ENCODE measurements at places on chromosomes 7 and 10. TPM values are rescaled to one million over a fixed set of nuclear protein-coding genes. Genes with fewer than 3 reads are reported as not detected.

DNA sequence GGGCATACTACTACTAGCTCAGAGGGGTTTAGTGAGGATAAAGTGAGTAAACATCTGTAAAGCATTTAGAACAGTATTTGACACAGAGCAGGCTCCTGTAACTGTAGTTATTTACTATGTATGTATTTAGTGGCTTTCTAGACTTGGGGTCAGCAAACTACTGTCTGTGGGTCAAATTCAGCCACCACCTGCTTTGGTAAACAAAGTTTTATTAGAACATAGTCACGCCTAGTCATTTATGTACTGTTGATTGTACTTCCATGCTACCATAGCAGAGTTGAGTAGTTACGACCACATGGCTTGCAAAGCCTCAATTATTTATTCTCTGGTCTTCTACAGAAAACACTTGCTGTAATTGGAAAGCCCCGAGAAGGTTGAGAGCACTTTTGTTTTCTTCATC is 248.5 kb upstream of the PLPP4 start:
- no peak for DNase-seq

GRCh38 chr10:3528271-3528670 is 256.7 kb downstream of the KLF6 start:
- DNase-seq: no peak

- no peak for DNase-seq
Measured at GRCh38 chr10:128686630-128687278, 560.5 kb upstream of the MKI67 start.

The CRHR2 gene
- not detected for total RNA-seq

GRCh38 chr7:121351682-121352081 is 22.9 kb downstream of the WNT16 start:
- DNase-seq: no peak

DNA sequence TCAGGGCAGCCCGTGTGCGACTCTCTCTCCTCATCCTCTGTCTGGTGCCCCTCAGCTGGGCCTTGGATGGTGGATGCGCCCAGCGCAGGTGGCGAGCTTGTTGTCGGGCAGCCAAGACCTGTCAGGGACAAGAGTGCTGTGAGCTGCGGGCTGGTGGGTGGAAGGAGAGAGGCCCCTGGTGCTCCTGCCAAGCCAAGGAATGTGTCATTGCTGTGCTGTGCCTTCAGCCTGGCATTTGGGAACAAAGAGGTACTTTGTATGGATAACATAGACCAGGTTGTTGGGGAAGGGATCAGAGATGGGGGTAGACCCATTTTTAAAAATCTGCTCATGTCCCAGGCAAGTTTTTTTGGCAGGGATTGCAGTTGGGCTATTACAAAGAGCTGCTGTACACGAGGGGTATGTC is 120.9 kb downstream of the PKD1L1 start:
- peak; percentile 76 for DNase-seq

GRCh38 chr7:137122145-137122544 is 221.4 kb downstream of the PTN start:
- DNase-seq: no peak

DNA sequence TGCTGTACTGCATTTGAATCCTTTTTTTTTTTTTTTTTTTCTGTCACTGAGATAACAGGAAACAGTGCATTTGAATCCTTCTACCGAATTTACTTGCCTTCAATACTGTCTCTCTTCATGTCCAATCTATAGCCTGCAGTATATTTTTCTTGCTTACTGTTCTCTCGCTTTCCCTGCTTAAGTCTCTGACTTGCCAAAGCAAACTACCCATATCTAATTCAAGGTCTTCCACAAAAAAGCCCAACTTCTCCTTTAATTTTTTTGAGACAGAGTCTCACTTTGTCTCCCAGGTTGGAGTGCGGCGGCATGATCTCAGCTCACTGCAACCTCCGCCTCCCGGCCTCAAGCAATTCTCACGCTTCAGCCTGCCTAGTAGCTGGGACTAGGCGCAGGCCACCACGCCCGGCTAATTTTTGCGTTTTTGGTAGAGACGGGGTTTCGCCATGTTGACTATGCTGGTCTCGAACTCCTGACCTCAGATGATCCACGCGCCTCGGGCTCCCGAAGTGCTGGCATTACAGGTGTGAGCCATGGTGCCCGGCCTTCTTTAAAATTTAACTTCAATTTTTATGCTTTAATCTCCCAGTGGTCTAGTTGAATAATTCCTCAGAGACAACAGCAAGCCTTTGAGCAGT is 882 bp downstream of the PDCD11 start:
- no peak for DNase-seq

- DNase-seq: no peak
Measured at GRCh38 chr10:132173185-132173584, 13.6 kb upstream of the DPYSL4 start.

The TYW1B gene
- total RNA-seq: 2.3 TPM

- DNase-seq: no peak
Measured at GRCh38 chr7:108055611-108056021, 52.7 kb upstream of the LAMB1 start.

DNA sequence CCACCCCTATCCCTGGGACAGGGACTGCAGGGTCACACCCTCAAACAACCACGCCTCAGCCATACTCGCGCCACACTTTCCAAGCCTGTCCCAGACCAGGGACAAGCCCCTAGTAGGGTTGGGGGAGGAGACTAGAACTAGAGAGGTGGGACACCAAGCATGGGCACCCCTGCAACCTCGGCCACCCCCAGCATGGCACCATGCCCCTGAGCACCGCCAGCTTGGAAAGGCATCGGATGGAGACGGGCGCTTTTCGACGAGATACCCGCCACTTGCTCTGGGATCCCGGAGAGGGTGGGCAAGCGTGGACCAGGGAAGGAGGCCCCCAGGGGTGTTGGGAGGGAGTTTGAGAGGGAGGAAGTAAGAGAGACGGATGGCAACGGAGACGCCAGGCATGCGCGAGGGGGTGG is 13.1 kb upstream of the KMT2E start:
- no peak for DNase-seq

DNA sequence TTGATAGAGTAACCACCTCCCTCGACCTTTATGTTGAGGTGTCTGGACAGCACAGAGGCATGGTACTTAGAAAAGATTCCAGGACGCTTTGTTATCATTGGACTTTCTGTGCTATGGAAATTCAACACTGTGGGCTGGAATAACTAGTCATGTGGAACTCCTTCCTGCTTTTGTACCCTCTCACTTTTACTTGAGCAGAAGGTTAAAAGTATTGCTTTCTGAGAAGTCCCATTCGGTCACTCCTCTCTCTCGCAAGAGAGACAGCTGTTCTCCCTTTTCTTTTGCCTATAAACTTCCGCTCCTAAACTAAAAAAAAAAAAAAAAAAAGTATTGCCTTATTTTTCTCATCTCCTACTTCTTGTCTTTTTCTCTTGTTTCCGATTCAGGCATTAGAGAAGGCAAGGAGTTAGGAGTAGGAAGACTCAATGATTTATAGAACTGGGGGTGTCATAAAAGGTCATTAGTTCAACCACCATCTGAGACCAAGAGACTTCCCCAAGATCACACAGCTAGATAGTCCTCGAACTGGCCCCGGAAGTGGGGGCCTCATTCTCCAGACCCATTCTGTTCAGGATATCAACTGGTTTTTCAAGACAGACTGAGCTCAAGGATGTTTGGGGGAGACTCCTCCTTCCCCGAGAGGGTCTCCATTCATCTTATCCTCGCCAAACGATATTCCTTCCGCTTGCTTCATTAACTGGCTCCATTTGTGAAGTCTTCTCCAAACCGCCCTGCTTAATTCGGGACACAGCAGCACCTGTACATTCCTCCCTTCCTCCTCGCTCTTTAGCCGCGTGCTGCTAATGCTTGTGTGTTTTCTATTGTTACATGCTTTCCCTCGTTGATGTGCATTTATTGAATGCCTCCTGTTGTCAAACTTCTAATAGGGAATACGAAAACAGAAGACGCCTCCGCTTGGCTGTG is 995 bp upstream of the INPP5F start:
- no peak for DNase-seq

- DNase-seq: no peak
Measured at GRCh38 chr7:82430500-82431465, 12.8 kb downstream of the CACNA2D1 start.

GRCh38 chr7:100483090-100483721 is 521 bp upstream of the NYAP1 start:
- DNase-seq: peak; percentile 93

DNA sequence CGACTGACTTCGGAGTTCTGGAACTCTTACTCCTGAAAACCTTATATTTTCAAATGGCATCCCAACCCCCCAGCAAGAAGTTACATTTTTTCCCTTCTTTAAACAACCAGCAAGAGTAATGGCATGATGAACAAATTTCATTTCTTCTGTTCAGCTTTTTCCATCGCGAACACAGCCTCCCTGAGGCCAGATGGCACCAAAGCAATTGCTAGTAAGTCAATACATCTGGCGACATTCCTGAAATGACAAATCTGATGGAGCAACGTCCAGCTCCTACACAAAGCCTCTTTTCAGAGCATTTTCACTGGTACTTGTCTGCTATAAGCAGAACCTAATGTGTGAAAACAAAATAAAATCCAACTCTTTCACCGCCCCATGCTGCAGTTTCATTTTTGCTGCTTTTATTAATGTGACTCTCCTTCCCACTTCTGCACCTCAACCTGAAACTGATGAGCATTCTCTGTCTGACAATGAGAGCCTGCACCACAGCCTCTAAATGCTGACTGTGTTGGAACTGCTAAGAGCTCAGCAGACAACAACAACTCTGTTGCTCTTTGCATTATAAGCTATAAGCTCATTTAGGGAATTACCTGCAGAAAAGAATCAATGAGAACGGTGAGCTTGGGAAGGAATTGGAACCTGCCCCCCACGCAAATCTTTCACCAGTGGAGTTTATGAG is 229.8 kb downstream of the FGFR2 start:
- no peak for DNase-seq

DNA sequence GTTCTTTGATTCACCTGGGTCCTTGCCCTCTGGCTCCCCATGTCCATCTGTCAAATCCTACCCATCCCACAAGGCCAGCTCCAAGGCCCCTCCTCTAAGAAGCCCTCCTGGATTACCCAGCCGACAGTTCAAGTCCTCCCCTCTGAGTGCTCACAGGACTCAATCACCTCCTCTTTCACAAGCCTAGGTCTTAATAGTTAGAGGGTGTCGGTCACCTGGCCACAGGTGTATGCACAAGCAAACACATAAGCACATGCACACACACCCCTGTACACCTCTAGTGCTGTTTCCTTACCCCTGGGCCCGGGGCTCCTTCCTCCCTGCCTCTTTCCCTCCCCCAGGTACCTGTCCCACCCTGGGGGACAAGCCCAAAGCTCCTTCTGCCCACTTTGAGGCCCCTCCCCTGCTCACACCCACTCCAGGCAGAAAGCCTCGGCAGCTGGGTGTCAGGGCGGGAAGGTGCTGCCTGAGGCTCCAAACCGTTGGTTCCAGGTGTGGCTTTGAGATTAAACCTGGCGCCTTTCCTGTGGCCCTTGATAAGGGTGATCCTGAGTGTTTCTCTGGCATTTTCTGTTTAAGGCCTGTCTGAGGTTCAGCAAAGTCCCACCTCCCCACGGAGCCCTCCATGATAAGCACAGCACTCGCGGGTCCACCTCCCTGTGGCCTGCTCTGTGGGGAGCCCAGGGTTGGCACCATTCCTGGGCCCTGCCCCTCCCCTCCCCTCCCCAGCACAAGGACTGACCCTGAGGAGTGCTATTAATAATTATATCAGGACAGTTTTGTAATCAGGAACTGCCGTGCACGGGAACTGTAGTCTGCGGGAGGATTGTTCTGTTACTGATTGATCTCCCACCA is 14.6 kb upstream of the AQP1 start:
- no peak for DNase-seq

The SAP25 gene
- 1.5 TPM for total RNA-seq

GRCh38 chr7:157757211-157757610 is 420.4 kb downstream of the DNAJB6 start:
- DNase-seq: no peak

- no peak for DNase-seq
Measured at GRCh38 chr7:129375141-129375938, 58.9 kb upstream of the STRIP2 start.

DNA sequence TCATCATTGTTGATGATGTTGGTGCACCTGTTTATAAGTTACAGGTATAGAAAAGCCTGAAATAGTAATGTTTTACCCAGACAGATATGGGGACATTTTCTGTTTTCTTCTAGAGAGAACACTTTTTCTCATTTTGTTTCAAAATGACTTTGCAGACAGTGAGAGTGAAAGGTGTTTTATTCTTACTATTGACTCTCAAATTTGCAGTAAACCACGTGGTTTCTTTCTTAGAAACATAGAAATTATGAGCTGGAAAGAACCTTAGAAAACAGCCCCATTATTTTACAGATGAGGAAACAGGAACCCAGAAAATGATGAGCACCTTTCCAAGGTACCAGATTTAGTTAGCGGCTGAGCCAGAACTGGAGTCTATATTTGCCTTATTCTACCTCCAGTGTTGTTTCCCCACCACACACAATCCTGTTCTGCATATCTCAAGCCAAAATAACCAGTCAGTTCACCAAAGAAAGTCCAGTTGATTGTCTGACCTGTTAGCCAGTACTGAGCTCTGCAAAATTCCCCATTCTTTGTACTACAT is 138.9 kb upstream of the AHR start:
- no peak for DNase-seq

DNA sequence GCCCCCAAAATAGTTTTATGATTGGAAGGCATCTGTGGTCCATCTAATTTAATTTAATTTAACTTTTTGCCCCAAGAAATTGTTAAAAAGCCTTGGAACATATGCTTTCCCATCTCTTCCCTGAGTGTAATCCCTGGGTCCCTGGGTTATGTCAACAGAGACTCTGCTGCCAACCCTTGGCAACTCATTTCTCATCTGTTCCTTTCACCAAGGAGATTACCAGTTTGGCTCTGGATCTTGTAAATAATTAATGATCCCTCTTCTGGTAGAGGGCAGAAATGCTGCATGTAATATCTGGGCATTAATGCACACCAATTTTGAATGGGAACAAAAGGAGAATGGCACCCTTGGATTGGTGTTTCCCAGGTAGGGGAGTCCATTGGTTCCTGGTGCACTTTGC is 514.2 kb downstream of the CCSER2 start:
- no peak for DNase-seq
